ENCODE measurements at places on chromosomes 3 and 15.

DNA sequence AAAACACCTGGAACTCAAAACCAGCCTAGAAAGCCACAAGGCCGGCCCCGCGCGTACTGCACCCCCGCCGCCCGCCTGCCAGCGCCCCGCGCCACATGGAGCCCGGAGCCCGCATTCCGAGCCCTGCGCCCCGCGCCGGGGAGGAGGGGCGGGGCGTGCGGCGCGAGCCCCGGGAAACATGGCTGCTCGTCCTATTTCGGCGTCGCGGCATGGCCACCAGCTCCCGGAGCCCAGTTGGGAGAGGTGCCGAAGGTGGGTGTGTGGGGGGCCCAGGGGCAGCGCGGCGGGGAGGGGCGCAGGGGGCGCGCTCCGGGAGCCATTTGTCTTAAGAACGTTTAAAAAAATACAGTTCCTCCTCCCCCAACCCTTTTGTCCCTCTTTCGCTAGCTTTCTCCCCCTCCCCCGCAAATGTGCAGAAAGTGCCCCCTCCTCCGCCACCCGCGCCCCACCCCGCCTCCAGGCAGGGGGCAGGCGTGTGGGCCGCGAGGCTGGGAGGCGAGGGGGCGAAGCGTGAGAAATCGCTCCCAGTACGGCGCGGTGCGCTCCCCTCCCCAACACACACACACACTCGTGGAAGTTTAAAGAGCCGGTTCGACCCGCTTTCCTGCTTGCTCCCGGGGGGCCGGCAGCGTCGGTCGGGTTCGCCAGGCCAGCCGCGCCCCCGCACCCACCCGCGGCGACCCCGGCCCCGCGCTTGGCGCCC, 2.5 kb downstream of the ANP32A start:
- peak; percentile 76 for DNase-seq

DNA sequence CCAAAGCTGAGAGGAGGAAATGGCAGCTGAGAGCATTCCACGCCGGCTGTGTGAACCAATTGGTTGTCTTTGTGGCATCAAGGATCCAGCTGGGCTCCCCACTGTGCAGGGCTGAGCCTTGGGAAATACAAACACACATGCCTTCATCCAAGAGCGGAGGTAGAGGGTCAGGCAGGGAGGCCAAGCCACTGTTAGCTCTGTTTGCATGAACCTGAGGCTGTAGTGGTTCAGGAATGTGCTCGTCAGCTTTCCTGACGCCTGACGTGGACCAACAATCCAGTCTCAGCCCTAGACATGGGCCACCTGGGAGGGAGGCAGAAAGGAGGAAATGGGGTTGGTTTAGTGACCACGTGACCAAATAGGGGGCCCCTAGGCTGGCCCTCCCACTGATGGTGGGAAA, 276.9 kb downstream of the TLE3 start:
- no peak for DNase-seq

DNA sequence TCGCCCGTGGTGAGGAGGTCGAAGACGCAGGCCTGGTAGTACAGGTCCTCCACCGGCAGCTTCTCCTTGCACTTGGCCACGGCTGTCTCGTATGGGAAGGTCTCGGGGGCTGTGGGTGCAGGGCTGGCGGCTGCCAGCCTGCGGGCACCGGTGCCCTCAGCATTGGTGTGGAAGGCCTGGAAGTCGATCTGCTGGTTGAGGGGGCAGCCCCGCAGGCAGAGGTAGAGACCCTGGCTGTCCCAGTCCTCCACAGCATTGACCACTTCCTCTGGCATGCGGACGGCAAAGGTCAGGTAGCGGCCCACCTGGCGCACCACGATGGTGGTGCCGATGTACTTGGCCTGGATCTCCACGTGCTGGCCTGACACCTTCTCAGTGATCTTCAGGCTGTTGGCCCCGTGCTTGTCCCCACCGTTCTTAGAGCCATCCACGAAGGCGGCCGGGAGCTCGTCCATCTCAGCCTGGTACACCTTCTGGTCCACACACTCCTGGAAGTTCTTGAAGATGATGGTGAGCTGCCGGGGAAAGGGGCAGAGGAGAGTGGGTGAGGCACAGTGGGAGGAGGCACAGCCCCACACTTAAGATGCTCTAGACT, 43.7 kb downstream of the RGMA start:
- no peak for DNase-seq

GRCh38 chr3:71218508-71218907, 365.0 kb downstream of the FOXP1 start:
- no peak for DNase-seq

DNA sequence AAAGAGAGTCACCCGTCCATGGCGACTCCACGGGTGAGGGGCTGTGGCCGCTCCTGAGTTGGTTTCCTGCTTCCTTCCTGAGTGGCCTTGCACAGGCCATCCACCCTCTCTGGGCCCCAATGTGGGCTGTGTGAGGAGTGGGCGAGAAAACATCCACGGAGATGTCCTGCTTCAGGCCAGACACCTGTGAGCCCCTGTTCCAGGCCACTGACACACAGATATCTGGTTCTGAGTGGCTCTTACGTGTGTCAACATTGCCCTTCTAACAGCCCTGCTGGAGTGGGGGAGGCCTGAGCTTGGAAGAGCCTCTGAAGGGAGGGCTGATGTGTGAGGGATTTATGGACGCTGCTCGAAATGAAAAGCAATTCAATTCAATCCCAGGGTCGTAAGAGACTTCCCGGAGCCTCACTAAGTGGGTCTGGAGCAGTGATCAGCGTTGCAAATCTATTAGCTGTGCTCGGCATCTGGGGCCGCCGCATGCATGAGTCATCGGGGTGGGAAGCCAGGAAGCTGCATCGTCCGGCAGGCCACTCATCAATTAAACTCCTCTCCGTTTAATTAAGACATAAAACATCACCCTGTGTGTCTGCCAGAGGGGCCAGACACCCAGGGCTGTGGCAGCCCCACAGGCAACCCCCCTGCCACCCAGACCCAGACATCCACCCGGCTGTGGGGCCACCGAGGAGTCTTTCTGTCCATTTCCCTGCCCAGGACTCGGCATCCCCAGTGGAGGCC, 20.0 kb upstream of the PRR23E start:
- peak; percentile 70 for DNase-seq

DNA sequence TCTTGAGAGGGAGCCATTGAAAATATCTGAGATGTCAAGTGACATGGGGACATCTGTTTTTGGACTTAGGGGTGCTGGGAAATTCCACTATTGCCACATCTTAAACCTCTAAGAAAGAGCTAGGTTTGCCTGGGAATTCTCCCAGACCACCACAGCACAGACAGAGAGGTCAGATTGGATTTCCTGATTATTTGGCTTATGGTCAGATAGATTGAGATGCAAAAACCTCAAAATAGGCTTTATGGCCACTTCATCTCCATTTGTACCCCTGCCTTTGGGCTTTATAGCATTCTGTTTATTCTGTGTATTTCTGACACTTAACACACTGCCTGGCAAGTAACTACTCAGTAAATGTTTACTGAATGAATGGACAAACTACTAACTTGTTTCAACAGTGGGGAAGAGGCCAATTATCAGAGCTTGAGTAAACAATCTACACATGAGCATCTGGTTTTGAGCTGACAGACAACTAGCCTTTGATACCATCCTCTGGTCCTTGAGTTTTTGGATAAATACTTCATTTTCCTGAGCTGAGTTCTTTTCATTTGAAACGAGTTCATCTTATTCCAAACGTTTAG, 81.8 kb downstream of the TP63 start:
- DNase-seq: no peak

DNA sequence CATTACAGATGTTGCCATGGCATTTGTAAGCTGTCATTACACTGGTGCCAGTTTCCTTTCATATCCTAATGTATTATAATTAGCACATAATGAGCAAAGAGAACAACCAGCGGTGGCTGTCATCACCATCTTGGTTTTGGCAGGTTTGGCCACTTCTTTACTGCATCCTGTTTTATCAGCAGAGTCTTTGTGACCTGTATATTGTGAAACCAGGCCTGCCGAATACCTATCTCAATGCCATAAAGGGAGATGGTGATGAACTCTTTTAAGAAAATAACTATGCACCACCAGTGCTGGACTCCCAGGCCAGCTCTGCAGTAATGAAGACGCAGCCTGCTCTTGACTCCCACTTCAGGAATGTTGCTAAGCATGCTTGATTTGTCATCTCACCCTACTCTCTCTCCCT, 458.1 kb upstream of the NR2F2 start:
- DNase-seq: peak; percentile 86

DNA sequence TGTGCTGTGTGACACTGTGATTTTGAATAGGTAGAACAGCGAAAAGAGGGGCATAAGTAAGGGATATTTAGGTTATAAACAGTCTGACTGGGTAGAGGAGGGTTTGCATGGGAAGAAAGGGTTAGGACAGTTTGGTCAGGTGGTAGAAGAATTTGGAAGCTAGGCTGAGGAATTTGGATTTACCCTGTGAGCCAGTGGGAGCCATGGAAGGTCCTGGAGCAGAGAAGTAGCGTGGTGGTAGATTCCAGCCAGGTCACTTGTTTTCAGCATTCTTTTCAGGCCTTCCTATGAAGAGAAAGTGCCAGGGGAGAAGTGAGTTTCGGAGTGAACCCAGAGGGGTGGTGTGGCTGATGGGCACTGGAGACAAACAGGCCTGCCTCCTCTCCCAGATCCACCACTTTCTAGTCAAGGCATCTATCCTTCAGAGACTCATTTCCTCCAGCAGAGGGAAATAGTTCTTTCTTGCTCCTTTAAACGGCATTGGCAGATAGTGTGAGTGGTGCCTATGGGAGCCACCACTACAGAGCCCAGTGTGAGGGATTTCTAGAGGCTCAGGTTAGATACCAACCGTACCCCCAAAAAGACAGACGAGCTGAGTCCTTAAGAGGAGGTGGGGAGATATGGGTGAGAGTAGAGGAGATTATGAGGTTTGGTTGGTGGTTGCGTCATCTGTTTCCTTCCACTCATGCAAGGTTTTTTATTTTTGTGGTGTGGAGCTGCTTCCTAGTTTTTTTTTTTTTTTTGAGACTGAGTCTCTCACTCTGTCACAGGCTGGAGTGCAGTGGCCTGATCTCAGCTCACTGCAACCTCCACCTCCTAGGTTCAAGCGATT, 21.2 kb downstream of the PXK start:
- DNase-seq: no peak

DNA sequence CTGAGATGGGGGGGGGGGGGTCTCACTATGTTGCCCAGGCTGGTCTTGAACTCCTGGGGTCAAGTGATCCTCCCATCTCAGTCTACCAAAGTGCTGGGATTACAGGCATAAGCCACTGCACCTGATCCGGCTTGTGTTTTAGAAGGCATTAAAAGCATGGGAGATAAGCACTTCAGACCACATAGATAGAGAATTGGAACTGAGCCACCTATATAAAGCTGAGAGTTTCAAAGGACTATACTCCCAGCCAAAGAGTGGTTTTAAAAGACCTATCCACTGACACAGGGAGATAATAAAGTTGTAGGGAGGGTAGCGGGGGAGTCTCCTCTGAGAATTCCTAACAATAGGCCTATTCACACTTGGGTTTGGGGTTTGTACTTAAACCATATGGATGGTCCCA, 34.8 kb downstream of the DENND4A start:
- DNase-seq: no peak

DNA sequence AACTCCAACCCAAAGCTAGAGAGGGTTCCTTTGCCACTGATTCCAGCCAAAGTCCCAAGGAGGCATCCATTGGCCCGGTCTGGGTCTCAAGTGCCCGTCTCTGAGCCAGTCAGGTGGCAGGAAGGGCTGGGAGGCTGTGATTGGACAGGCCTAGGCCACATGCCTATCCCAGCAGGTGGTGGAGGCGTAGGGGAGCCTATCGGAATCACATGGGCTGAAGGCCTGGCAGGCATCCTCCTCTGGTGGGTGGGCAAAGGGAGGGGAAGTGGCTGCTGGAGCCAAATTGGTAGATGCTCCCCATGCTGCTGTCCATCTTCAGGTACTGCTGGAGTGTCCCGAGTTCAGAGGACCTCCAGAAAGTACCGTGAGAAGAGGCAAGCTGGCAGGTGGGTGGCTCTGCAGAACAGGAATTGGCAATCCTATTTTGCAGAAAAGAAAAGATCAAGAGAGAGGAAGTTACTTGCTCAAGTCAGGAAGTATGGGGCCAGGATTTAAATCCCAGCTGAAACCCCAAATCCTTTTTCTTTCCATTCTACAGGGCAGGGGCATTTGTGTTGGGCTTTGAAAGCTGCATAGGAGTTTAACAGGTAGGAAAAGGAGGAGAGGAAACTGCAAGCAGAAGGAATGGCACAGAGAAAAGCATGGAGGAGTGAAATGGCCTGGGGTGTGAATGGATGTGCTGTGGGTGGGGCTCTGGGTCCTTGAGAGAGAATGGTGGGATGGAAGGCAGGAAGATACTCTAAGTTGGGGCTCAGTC, 3.7 kb downstream of the CHST13 start:
- DNase-seq: no peak

GRCh38 chr3:117921411-117921810, 1113.2 kb downstream of the IGSF11 start:
- no peak for DNase-seq

GRCh38 chr3:43411429-43411828, 125.1 kb downstream of the SNRK start:
- DNase-seq: no peak

GRCh38 chr3:23701716-23702597, 103.8 kb upstream of the UBE2E1 start:
- DNase-seq: peak; percentile 75

DNA sequence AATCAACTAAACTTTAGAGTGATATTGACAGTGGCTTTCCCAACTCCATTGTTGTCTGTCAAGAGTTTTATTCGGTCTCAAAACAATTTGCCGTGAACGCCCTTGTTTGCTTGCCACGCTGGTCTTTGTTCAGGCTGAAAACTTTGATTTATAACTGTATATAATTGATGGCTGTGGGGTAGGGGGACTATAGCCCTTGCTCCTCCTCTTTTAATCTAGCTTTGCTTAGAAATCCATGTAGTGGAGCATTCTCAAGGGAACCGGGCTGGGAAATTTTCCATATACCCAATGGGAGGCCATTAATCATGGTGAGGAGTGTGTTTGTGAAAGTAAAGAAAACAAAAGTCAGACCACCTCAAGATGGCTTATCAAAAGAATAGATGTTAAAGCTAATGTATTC, 339.8 kb upstream of the RARB start:
- no peak for DNase-seq

DNA sequence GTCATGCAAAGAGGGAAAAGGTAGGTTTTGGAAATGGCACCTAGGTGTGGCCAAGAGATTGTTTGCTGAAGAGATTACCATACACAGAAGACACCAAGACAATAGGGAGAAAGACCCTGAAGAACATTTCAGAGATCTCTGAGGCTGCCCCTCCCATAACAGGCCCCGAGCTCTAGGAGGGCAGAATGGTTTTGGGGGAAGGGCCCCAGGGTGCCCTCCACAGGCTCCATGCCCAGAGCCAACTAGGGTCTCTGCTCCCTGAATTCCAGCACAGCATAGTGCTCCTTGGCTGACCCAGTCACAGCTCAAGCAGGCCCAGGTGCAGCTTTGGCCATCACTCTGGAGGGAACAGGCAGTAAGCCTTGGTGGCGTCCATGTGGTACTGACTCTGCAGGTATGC, 163.9 kb downstream of the RAB11A start:
- DNase-seq: no peak

- peak; percentile 26 for DNase-seq
Measured at GRCh38 chr15:68210821-68211655, 5.9 kb upstream of the CALML4 start.

GRCh38 chr3:74636981-74637380, 22.5 kb upstream of the CNTN3 start:
- peak; percentile 6 for DNase-seq

Data from kidney tubule cell (primary cell).